ENCODE measurements at places on chromosomes 7 and 10.

GRCh38 chr7:116736927-116737715 is 65.1 kb downstream of the MET start:
- DNase-seq: no peak

GRCh38 chr7:156612930-156613329 is 27.6 kb upstream of the RNF32 start:
- no peak for DNase-seq

DNA sequence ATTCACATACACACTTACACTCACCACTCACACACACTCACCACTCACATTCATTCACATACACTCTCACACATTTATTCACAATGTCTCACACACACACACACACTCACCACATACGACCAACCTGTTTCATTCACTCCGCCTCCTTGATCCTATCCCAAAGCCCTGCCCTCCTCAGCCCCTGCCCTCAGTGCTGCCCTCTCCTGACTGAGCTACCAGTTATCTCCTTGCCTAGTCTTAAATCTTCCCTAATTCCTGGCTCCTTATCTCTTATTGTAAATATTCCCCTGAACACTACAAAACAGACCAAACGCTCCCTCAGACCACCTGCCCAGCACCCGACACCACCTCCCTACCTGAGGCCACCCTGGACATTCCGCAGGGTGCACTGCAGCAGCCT is 26.1 kb upstream of the C10orf120 start:
- DNase-seq: no peak

DNA sequence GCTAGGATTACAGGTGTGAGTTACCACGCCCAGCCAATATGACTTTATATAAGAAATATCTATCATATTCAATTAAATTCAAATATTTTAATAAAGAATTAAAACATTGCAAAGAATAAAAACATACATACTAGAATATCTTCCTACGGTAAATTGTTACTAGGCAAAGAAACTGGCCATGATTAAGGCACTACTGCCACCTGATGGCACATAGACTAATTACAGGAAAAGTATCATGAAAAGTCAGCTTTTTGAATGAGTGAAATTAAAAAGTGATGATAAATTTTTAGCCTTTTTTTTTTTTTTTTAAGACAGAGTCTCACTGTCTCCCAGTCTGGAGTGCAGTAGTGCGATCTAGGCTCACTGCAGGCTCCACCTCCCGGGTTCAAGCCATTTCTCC is 30.9 kb downstream of the MRPS33 start:
- DNase-seq: no peak

DNA sequence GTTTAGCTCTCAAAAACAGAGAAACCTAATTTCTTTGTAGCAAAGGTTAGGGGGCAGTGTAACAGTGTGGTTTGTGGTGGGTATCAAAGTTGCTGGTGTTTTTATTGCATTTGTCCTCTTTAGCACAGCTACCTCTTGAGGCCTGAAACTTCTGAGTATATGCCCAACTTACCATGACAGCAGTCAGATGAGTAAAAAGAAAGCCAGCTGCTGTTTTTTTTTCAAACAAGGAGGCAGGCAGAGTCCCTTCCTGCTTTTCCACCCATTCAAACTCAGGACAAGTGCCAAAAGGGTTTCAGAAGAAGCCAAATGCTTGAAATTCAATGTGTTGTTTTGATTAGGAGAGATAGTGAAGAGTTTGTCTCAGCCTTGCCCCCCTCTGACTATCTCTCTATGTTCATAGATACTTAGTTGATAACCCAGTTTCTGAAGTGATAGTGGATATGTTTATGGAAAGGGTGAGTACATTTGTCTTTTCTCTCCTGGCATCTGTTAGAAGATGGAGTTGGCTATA is 23.1 kb downstream of the GBF1 start:
- no peak for DNase-seq

DNA sequence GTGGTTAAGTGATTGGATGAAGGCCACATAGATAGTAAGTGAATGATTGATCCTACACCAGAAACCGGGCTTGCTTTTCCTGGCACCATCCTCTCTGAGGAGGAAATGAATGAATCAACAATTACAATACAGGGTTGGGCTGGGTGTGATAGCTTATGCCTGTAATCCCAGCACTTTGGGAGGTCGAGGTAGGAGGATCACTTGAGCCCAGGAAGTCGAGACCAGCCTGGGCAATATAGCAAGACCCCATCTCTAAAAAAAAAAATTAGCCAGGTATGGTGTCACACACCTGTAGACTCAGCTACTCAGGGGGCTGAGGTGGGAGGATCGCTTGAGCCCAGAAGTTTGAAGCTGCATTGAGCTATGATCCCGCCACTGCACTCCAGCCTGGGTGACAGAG is 111.5 kb downstream of the COL26A1 start:
- no peak for DNase-seq

- no peak for DNase-seq
Observed at GRCh38 chr10:72083790-72084459, 4.4 kb downstream of the SPOCK2 start.

- no peak for DNase-seq
Observed at GRCh38 chr7:46369933-46370654, 449.0 kb upstream of the IGFBP3 start.

- DNase-seq: no peak
Observed at GRCh38 chr10:76984559-76985443, 652.8 kb downstream of the KCNMA1 start.

DNA sequence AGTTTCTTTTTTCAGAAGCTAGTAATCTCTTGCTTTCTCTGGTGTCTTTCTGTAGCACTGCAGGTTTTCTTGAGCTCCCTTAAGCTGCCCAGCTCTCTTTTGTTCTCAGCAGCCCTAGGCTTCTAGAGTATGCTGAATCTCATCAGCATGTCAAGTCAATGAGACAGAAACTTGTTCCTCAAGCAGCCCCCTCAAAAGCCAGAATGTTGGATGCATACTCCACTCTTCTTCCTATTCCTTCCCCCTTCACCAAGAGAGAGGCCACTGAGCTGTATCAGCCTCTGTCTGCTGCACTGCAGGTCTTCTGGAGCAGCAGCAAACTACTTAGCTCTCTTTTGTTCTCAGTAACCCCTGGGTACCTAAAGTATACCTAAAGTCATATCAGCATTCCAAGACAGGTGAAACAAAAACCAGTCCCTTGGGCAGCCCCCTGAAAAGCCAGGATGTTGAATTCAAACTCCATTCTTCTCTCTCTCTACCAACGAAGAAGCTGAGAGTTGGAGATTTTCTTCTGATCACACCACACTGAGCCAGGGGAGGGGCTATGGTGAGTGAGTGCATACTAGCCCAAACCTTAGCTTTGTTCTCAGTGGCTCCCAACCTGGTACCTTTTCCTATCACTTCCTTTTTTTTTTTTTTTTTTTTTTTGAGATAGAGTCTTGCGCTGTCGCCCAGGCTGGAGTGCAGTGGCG is 73.3 kb upstream of the WAC start:
- no peak for DNase-seq

DNA sequence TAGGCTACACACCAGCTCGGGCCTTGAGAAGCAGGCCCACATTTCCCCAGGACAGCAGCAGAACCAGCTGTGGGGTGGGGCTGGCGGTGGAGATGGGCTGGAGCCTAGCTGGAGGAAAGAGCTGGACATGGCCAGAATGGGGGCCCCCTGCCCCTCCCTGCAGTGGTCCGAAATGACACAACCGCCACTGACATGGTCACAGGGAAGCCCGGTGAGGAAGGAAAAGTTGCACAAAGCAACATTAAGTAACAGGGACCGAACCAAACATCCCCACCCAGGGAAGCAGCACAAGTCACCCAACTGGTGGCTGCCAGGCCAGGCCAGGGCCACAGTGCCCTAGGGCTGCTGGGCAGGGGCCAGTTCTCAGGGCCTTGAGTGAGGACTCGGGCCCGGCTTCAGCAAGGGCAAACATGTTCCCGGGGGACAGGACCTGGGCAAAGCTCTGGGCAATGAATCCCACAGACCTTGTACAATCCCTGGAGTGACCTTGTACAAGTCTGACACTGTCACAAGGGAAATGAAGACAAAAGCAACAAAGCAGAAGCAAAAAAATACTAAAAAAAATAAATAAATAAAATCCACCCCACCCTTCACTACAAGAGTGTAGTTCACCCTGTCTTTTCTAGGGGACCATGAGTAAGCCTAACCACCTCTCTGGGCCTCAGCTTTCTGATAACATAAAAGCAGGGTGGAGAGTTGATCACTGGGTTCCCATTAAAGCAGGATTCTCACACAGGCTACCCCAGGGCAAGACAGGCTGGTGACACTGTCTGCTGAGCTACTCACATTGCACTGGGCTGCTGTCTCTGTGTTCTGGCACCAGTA is 33.0 kb downstream of the PSAP start:
- no peak for DNase-seq

All from esophagus squamous epithelium (tissue), 5 donors.